ENCODE measurements at places on chromosomes 12 and 14.

DNA sequence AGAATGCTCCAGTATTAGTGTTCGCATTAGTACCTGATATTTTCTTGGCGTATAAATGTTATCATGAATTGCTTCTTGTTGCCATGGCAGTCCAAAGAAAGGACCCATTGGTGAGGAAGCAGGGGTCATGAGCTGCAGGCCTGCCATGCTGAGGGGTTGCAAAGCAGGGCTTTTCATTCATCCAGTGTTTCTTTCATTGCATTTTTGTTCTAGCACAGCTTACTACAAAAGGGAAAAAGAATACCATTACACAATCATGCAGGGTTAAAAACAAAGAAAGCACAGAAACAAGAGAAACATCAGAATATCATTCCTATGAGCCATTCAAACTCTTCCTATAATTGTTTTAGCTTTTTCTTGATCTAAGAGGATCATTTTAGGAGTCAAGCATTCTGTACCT is 24.0 kb downstream of the DICER1 start:
- DNase-seq = no peak

- peak; percentile 85 for DNase-seq
Observed at GRCh38 chr12:14256555-14257169, 108.8 kb upstream of the ATF7IP start.

DNA sequence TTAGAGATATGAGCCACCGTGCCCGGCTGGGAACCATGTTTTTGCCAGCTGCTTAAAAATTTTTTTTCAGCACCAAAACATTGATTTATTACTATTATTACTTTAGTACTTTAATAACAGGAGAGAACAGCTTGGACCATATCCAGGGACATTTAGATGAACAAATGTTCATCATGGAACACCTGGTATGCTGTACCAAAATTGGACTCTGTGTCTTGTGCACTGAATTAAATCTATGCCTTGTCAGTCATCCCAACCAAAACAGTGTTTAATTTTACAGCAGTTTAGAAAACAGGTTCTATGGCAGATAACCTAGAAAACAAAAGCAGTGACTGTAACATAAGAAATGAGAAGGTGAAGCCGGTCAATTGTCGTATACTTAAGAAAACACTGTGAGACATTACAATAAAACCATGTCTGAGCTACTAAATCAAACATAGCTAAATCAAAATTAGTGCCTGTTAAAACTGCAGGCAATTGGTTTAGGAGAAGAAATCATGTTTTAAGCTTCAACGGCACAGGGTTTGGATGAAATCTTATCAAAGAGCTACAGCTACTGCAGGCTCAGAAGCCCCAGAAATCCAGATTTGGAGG is 58.2 kb upstream of the PYGL start:
- no peak for DNase-seq

GRCh38 chr12:111773801-111774551 is 7.2 kb downstream of the ALDH2 start:
- DNase-seq = no peak

DNA sequence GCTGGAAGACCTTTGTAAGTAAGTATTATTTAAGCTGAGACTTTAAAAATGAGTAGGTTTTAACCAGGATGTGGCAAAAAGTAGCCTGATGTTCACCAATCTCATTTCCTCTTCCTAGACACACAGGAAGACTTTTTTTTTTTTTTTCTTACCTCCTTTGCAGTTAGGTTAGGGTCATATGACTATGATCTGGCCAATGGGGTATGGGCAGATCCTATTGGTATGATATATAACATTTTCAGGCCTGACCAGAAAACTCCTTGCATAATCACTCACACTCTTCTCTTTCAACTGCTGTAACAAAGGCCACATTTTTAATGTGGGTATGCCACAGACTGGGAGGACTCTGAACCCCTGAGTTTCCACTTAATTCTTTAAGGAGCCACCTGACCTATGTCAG is 2.7 kb upstream of the RPS6KA5 start:
- DNase-seq = no peak

DNA sequence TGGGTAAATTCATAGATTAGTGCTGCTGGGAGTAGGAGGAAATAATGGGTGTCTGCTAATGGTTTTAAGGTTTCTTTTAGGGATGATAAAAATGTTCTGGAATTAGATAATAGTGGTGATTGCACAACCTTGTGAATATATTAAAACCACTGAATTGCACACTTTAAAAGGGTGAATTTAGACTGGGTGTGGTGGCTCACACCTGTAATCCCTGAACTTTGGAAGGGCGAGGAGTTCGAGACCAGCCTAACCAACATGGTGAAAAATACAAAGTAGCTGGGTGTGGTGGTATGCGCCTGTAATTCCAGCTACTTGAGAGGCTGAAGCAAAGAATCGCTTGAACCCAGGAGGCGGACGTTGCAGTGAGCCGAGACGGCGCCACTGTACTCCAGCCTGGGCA is 1.3 kb downstream of the RAD52 start:
- no peak for DNase-seq

DNA sequence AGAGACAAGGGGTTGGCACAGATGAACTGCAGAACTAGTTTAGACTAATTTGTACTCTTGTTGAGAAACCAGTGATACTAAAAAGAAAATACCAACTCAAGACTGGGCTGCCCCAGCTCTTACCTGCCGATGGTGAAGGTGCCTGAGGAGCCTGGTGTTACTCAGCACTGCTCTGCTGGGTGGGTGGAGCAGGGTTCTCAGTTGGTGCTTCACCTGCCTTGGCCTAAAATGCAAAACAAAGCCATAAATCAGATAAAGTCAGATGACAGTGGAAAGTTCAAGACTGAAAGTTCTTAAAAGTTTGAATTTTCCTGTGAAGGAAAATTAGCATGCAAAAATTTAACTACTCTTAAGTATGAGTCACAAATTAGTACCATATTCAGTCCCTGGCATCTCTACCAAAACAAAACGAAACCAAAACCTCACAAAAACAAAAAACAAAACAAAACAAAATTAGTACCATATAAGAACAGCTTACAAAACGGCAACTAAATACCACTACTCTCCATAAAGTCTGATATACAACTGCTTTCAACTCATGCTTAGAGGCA is 21.9 kb downstream of the YBX3 start:
- no peak for DNase-seq

GRCh38 chr12:89968151-89968700 is 259.6 kb upstream of the ATP2B1 start:
- DNase-seq = no peak

GRCh38 chr12:114397978-114398881 is 7.7 kb downstream of the TBX5 start:
- DNase-seq = no peak

GRCh38 chr12:109654357-109654756 is 59.3 kb upstream of the FAM222A start:
- DNase-seq = no peak

DNA sequence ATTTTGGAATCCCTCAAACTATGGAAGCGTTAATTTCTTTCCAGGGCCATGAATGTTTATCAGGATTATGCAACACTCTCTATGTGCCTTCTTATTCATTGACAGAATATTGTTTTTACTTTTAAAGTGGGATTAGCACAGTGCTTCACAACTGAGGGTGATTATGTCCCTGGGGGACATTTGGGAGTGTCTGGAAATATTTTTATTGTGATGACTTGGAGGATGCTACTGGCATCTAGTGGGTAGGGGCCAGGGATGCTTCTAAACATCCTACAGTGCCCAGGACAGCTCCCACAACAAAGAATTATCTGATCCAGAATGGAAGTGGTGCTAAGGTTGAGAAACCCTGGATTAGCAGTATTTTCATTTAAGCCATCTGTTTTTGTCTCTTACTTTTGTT is 338.5 kb upstream of the SOX5 start:
- DNase-seq = no peak

GRCh38 chr12:122072031-122072970 is 6.3 kb upstream of the MLXIP start:
- DNase-seq = no peak

DNA sequence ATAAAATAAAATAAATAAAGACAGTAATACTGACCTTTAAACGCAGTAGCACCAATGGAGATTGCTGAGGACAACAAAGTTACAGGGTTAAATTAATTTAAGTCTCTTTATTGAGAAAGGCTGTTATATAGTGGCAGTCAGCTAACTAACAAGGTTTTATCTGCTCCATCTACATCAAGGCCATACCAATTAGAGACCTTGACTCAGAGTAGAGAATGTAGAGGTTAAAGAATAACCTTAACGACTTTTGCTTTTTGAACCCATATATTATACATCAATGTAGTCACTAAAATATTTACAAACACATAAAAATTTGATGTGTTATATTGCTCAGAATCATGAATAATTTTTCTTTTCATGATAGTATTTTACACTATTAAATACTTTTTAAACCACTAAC is 21.6 kb downstream of the OSBPL8 start:
- DNase-seq = no peak

- DNase-seq = no peak
Observed at GRCh38 chr12:3328081-3328480, 162.9 kb upstream of the PRMT8 start.

- DNase-seq = no peak
Observed at GRCh38 chr14:101365329-101366158, 195.8 kb upstream of the DIO3 start.

GRCh38 chr12:131607658-131608447 is 103.0 kb upstream of the SFSWAP start:
- no peak for DNase-seq

DNA sequence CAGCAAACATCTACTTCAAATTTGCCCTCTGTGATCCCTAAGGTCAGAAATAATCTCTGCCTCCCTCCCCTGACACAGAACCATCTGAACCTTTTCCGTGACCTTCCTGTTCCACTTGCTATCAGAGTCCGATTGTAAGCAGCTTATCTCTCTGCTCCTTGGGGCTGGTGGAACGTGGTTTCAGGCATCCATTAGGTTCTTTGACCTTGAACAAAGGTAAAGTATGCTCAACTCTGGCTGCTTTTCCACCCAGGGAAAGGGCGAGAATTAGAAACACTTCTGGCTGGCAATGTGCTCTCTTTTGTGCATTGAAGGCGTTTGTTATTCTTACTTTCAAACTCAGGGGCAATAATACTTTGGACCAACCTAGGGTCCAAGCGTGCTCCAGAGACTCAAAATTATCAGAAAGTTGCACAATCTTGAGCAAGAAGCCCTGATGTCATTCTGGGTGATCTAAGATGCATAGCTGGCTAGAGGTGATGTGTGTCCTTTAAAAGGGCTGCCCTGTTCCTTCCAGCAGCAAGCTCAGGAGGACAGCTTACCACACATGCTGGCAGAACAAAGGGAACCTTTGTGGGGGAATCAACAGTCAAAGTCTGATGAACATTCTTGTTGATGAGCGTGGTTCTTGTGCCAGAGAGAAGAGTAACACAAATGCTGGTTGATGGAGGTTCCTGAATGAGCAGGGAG is 29.8 kb downstream of the ADGRD1 start:
- DNase-seq = no peak

- no peak for DNase-seq
Observed at GRCh38 chr14:47259796-47260195, 415.6 kb downstream of the MDGA2 start.

- no peak for DNase-seq
Observed at GRCh38 chr14:64507376-64508156, 3.0 kb downstream of the ZBTB1 start.

- no peak for DNase-seq
Observed at GRCh38 chr14:80077262-80077661, 134.0 kb downstream of the DIO2 start.

- no peak for DNase-seq
Observed at GRCh38 chr14:60650373-60650961, 1.2 kb upstream of the SIX1 start.

GRCh38 chr12:26345471-26346003 is 150.2 kb downstream of the SSPN start:
- DNase-seq = no peak

DNA sequence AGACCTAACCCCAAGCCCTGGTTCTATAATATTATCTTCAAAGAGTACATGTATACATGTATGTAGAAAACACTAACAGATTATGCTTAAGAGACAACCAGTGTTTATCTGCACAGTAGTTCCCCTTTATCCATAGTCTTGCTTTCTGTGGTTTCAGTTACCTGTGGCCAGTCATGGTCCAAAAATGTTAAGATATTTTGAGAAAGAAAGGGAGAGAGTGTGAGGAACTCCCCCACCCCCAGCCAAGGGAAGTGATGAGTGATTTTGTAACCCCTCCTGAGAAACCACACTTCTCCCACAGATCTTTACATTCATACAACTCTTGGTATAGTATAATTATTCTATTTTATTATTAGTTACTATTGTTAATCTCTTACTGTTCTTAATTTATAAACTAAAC is 77.3 kb upstream of the CNTN1 start:
- DNase-seq = no peak

DNA sequence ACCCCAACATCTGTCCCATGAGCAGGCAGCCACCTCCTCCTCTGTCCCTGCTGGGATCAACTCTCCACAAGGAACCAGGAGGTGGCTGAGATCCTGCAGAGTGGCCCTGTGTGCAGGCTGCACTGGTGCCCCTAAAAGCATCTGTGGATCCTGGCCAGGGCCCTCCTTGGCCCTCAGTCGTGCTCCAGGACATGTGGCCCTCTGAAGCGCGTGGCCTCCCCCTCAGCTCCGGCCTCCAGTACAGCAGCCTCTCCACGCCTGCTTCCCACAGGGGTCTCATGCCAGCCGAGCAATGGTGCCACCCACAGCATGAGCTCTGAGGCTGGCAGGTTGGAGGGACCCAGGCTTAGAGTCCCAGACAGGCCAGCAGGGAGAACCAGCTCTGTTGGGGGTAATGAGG is 77.4 kb upstream of the NOS1 start:
- DNase-seq = no peak

- DNase-seq = no peak
Observed at GRCh38 chr12:113889891-113890581, 76.1 kb downstream of the RBM19 start.

DNA sequence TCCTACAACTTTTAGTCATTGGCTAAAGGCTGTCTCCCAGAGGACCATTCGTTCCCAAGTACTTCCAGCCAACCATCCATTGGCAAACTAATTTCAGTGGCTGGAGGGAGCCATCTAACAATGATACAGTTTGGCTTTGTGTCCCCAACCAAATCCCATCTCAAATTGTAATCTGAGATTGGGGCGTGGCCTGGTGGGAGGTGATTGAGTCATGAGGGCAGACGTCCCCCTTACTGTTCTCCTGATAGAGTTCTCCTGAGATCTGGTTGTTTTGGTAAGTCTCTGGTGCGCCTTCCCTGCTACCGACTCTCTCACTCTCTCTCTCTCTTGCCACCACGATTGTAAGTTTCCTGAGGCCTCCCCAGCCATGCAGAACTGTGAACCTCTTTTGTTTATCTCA is 99.7 kb upstream of the FUT8 start:
- DNase-seq = no peak
